ENCODE measurements at places on chromosomes 5 and 9.
A peak's percentile ranks its signal among the peaks of the same experiment; 100 is the strongest.

DNA sequence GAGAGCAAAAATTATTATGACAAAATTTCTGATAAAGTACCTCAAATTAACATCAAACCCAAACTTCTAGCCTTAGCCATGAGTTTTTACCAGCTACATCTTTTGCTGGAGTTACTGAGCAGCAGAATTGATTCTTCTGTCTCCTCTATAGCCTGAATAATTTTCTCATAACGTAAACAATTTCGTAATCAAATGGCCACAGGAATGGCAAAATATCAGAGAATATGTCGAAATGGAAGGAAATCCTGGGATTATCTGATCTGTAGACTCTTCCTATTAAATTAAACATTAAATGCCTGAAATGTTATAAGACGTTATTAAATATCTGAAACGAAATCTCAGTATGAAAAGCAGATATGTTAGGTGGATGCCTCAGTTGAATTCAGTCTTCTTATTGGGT, 41.1 kb downstream of the LURAP1L start:
- no peak for DNase-seq

GRCh38 chr5:123035360-123035917, 1.1 kb downstream of the PPIC start:
- peak; percentile 37 for DNase-seq

GRCh38 chr5:35198075-35198474, 32.2 kb downstream of the PRLR start:
- peak; percentile 66 for DNase-seq

DNA sequence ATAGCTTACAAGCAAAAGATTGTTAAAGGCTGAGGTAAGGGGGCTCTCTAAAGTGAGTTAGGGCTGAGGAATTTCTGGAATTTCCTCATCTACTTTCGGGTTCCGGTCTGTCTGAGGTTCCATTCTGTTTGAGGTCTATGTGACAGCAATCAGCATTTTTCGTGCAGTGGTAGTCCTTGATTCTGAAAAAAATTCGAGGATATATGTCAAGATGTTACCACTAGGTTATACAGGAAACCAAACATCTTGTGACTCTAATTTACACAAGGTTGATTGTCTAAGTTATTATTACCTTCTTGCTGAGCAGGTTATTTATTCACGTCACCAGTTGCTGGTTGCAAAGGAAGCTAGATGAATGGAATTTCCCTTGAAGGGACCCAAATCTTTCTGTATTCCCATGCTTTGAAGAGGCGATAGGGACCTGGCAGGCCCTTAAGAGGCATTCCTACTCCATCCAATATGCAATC, 35.2 kb downstream of the RLN2 start:
- DNase-seq, result no peak

- DNase-seq, result no peak
Measured at GRCh38 chr5:135443161-135443960, 3.8 kb downstream of the DCANP1 start.

DNA sequence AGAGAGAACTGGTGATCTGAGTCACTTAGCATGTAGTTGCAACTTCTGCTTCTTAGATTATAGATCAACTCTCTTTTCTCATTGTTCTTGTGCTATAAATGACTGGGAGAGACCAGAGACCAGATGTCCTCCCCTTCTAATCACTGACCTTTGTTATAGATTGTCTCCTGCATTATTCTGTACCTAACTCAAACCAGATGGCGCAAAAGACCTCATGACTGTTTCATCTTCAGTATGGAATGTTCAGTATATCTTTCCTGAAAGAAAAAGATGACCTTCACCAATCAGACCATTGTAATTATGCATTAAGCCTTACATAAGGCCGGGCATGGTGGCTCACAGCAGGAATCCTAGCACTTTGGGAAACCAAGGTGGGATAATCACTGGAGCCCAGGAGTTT, 30.5 kb upstream of the ADAM19 start:
- DNase-seq, result no peak

DNA sequence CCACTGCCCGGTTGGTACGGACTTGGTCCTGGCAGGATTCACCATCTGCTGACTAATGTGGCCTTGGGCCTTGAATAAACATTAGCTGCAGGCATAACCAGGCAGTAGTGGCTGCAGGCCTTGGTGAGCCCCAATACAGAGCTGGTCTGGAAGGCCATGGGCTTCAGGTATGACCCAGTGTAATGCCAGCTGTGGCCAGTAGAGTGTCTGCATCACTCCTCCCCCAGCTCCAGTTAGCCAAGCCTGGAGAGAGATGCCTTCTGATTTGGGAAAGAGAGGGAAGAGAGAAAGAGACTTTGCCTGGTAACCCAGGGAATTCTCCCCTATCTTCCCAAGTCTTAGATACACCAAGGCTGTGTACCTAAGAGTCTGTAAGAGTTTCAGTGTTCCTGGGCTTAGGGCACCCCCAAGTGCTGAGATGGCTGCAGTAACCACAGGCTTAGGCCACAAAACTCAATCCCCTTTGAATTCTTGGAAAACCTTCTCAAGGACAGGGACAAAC, 5.6 kb upstream of the C5 start:
- DNase-seq, result no peak

DNA sequence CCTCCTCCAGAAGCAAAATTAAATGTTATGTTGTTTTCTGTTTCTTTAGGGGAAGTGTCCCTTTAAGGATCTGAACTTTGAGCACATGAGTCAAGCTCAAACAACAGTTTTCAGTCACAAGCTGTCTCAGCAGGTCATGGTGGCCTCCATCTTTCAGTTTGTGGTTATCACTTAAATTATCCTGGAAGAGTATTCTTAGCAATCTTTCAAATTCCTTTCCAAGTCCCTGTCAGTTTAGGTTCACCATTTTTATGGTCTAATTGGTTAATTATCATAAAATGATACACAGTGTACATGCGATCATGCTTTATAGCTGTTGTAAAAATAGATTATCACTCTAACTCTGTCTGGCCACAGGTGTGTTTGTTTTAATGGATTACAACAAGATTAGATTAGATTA, 43.1 kb upstream of the SELENOP start:
- DNase-seq, result no peak

DNA sequence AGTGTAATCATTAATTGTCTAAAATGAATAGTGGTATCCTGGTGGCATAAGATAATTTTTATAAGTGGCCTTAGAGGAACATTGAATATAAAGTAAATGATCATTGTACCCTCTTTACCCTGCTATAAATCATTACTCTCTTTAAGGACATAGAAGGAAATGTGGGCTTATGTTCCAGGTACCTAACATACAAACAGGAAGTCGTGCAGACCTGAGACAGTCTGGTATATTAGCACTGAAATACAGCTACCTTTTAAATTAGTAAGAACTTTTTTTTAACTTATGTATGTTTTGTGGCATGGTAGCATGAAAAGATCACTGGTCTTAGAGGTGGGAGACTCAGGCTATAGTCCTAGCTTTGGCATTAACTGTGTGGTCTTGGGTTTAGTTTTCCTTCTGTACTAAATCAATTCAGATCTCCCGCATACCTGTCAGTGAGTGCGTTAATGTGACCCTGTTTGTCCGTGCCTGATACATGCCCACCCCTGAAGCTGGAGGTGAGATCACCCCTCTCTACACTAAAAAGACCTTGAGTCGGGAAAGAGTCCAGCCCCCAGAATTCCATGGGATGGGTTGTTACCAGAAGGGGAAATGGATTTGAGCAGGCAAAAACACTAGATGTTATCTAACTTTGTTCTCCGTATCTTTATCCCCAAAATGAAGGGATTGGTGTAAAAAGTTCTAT, 59.4 kb upstream of the ERBIN start:
- no peak for DNase-seq

All from NCI-H1105 treated with DMSO at 0.1 percent for 48 hours (cell line).